ENCODE measurements at places on chromosomes 1 and 21.

- DNase-seq: no peak
Observed at GRCh38 chr1:243470502-243470901, 214.7 kb downstream of the SDCCAG8 start.

DNA sequence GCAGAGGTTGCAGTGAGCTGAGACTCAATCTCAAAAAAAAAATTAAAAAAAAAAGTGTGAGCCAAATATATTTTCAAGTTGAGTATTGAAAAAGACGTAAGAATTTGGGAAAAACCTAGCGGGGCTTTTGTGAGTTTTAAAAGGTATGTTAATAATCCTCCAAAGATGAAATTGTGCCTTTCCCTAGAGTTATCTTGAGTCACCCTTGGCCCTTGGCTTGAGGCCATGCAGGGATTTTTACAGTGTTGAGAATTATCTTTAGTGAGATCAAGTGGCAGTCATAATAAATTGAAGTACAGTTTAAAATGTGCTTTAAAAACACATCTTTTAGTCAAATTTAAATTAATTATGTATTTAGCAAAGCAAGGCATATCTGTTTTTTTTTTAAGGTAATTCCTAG lies 32.7 kb downstream of the PPP2R5A start:
- DNase-seq: no peak

DNA sequence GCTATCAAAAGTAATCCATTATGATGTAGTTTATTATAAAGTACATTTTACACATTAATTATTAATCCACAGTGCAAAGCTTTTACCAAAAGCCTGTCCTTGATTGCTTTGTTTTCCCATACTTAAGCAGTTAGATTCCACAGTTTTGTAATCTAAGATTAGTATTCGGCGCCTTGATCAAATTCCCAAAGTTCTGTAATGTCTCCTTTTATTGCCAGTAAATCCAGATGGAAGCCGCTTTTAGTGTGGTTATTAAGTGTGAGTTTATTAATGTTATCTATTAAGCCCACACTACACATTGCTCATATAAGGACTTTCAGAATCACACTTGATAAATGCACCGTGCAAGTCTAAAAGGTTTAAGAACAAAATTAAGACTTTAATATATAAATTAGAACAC lies 199.2 kb upstream of the PKN2 start:
- no peak for DNase-seq

DNA sequence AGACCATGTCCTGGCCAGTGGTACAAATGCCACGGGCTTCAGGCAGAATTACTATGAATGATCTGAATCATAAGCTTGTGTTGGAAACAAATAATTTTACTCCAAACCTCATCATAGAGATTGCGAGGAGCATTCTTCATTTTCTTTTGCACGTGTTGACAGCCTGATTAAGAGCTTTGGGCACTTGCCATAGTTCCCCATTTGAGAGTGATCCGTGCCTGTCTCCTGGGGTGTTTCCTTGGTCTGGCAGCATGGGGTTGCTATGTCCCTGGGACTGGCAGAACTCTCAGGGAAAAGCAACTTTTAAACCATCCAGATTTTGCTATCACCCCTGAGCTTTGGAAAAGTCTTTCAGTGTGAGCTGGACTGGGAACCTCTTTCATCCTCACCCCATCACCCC lies 54.3 kb upstream of the KCNJ6 start:
- DNase-seq: no peak

GRCh38 chr1:154478639-154479038 lies 23.4 kb upstream of the TDRD10 start:
- no peak for DNase-seq

DNA sequence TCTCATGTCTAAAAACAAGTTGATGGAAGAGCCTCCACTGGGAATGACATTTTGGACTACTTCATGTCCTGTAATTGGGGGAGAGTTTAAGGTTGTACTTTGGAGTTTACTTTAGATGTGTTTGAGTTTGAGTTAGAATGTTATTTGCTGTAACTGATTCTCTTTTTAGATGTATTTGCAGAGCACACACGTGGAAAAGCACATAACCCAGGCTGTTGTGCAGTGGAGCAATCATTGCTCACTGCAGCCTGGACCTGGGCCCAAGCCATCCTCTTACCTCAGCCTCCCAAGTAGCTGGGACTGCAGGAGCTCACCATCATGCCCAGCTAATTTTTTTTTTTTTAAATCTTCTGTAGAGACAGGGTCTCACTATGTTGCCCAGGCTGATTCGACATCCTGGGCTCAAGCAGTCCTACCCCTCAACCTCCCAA lies 36.7 kb upstream of the SH3D21 start:
- no peak for DNase-seq

DNA sequence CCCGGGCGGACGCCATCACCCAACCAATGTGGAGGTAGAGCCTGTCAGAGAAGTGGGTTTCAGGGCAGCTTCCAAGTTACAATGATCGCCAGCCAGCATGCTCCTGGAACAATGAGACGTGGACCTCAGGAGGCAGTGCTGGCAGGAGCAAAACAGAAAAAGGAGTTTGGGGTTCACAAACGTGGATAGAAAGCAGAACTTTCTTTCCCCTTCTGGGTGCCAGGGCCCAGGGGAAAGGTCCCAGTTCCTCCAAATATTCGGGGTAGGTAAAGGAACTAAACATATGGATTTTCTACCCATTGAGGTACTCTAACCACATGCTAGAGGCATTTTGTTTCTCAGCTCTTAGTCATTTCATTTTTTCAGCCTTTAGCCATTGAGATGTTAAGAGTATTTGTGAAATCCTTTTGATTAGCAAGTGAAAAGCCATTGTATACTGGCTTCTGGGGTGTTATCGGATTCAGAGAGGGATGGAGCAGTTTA lies 488.4 kb upstream of the ADGRL2 start:
- no peak for DNase-seq

DNA sequence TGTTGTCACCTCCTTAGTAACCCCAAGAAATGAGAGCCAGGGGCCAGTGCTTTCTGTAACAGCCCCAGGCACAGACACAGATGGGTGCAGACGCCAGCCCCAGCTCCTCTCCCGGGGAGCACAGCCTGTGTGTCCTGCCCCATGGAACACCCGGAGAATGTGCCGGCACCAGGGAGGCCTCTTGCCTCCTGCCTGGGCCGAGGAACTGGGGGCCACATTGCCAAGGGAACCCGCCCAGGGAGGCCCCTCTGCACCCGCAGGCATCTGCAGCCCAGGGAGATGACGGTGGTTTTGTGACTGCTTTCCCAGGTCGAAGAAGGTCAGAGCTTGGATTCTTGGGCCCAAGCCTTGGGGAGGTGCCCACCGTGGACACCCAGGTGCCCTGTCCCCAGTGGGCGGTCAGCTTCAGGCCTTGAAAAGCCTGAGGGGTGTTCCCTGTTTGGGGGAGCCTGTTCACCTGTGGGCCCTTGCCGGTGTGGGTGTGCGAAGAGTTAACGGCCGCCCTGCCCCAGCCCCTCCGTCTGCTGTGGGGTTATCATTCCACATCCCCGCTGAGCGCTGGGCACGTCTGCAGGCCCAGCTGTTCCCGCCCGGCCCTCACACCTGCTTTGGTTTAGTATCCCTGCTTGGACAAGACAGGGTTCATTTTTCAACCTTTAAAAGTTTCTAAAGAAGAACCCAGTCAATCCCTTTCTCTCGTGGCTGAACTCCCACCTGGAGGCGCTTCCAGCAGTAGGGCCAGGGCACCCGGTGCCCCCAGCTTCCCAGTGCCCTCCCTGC lies 62.5 kb downstream of the MORN1 start:
- no peak for DNase-seq

DNA sequence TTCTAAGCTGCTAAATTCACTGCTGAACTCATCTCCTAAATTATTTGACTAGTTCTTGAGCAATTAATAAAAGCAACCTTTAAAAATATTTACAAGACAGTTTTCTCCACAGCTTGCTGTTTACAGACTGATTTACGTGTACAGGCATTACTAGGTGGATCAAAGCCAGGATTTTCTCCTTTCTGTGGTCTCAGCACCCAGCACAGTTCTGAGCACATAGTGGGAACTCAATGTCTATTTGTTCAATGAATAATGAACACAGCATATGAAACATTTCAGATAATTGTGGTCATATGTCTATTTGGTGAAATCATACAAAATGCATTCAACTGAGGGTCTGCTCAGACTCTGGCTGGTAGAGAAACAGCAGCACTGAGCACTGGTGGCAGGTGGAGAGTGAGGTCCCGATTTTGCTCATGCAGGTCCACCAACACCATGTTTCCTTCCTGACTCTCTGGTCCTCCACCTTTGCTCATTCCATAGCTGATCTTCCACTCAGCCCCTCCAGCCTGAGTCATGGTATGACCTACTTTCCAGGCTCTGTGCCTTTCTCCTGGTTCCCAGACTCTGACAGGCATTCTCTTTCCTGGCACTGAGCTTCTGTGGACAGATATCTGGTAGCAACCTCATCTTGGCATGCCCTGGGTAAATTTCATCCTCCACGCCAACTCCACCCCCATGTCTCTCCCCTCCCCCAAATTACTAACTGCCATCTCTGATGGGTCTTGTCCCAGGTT lies 311.3 kb downstream of the TGFB2 start:
- DNase-seq: no peak

GRCh38 chr1:38560457-38560856 lies 299.1 kb downstream of the RRAGC start:
- no peak for DNase-seq

DNA sequence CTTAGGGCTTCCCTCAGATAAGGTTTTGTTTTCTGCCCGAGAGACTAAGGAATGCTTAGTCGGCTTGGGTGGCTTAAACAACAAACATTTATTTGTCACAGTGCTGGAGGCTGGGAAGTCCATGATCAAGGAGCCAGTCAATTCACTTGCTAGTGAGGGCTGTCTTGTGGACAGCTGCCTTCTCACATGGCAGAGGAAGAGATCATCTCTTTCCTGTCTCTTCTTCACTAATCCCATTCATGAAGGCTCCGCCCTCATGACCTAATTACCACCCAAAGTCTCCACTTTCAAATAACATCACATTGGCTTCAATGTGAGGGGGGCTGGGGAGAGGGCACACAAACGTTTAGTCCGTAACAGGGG lies 50.5 kb upstream of the IL12RB2 start:
- no peak for DNase-seq

GRCh38 chr1:7317888-7318287 lies 453.2 kb upstream of the VAMP3 start:
- no peak for DNase-seq

DNA sequence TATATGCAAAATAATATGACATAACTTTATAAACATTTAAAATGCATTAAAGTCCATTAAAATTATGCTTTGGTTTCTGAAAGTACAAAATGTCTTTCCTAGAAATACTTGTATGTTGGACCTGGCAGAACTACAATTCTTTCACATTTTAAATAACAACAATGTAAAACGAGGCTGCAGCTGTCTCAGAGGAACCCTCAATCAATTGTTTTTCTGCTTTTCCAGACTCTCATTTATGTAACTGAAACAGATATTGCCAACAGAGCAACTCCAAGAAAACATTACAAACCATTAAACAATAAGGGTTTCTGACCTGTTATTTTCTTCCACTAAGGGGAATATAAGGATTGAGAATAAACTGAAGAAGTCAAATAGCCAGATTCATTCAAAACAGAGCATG lies 1193.4 kb downstream of the NCAM2 start:
- DNase-seq: no peak

GRCh38 chr1:201955729-201956143 lies 433 bp downstream of the TIMM17A start:
- DNase-seq: no peak

DNA sequence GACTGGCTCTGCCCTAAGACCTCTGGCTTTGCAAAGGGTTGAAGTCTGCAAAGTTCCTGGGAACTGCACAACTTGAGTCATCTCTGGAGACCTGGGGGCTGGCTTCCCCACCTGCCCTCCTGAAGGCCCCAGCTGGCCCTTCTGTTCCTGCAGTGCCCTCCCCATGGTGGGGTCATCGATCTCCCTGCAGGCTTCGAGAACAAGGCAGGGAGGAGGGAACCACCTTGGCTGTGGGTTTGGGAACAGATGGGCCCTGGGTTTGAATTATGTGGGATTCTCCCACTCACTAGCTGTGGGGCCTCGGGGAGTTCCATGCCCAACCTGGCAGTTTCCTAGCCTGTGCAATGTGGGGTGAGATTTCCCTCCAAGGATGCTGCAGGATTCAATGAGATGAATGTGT lies 310.2 kb downstream of the PTPRU start:
- DNase-seq: no peak

DNA sequence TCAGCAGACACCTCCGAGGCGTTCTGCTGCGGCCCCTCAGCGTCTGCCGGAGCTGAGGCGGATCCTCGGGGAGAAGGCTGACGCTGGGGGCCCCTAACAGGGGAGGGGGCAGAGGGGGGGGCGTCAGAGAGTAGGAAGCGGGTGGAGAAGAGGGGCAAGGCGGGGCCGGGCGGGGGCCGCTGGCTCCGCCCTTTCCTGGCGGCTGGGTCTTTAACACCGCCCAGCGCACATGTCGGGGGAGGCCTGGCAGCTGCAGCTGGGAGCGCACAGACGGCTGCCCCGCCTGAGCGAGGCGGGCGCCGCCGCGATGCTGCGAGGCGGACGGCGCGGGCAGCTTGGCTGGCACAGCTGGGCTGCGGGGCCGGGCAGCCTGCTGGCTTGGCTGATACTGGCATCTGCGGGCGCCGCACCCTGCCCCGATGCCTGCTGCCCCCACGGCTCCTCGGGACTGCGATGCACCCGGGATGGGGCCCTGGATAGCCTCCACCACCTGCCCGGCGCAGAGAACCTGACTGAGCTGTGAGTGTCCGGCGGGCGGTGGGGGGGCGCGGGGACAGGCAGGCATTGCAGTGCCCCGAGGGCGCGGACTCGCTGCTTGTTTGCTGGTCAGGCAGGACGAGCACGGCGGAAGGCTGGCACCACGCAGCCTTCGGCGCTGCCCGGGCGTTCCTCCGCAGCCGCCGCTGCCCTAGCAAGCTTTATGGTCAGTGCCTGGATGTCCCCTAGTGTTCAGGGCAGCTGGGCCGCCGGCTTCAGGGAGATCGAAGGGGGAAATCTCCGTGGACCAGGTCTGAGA lies at the start of gene NTRK1:
TSS of gene NTRK1 (plus strand) at position 238 of the 796 bp plus-strand sequence. CDS start at position 308, 70 bp downstream.
- no peak for DNase-seq

DNA sequence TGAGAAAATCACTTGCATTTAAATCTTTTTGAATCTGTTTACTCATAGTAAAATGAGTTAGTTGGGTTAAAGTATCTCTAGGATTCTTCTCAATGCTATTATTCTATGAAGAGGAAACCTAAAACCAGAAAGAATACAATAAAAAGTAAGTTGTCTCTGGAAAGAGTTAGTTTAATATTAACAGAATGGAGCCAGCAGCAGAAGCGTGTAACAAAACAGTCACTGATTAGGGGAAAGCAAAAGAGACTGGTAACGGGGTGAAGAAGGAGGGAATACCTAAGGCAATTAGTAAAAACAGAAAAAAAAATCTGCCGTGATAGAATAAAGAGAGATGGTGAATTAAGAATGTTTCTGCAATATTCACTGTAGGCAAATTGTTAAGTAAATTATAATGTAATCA lies 60.0 kb downstream of the NRDC start:
- no peak for DNase-seq

DNA sequence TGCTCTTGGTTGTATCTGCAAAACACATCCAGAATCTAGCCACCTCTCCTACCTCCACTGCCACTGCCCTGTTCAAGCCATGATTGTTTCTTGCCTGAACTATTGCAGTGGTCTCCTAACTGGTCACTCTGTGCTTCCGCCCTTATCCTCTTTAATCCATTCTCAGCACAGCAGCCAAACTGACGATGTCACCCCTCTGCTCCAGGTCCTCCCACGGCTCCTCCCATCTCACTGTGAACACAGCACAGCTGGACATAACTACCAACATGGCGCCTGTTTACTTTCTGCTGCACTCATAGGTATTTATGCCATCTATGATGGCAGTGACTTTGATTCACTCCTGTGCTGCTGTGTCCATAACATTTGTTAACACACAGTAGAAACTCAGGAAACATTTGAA lies 406.7 kb downstream of the DISC1 start:
- DNase-seq: no peak

GRCh38 chr1:229803626-229804217 lies 177.7 kb downstream of the URB2 start:
- no peak for DNase-seq
